ENCODE measurements at places on chromosomes 3 and 15. TPM values are rescaled to one million over a fixed set of nuclear protein-coding genes. Genes with fewer than 3 reads are reported as not detected.

The UTS2B gene
- total RNA-seq: 0.72 TPM

DNA sequence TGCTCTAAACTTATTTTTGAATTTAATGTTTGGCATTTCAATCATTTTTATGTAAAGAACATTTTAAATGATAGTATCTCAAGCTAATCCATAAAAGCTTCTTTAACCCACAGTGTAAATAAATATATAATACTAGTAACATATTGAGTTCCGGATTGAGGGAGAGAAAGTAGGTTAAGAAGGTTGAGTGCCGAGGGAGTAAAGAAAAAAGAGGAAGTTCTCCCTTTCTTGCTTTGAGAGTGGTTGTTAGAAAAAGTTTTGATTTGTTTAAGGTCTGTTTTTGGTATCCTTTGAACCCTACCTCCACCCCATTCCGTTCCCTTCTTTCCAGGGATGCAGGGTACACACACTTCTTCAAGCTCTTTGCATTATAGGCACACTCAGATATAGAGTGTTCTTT is 130.8 kb downstream of the VPS8 start:
- H3K36me3 ChIP-seq: 0 out of 2 replicates have a peak, but pooled peaks cover 2% of the 10 kb centered on the region
- DNase-seq: no peak
- H3K4me3 ChIP-seq: no peak overlapping the region
- H3K27me3 ChIP-seq: no peaks in the 10 kb centered on the region

DNA sequence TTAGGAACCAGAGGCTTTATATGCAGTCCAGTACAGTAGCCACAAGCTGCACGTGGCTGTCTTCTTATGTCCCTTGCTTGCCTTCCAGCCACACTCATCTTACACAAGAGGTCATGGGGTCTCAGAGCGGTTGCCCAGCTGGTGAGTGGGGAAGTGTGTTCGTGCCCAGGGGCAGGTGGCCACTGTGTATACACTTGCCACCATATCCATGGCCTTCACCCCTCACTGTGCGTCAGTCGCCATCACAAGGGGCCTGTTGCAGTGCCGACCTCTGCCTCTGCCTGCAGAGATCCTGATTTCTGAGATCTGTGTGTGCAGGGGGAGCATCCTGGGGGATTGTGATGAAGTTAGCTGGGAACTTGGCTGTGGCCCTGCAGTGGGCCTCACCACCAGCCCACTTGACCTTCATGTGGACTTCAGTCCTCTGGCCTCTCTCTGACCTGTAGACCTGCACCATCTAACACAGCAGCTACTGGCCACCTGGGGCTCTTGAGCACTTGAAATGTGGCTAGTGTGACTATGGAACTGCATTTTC is 43.1 kb upstream of the SACM1L start:
- H3K27me3 ChIP-seq: no peaks in the 10 kb centered on the region
- no peak overlapping the region for H3K4me3 ChIP-seq
- H3K4me1 ChIP-seq: peaks cover 49% of the 10 kb centered on the region
- peak overlapping the region; percentile 78 for H3K27ac ChIP-seq
- peaks cover 7% of the 10 kb centered on the region for H3K36me3 ChIP-seq
- DNase-seq: no peak

- H3K4me1 ChIP-seq: no peaks in the 10 kb centered on the region
- no peak for DNase-seq
- no peaks in the 10 kb centered on the region for H3K27me3 ChIP-seq
- no peak overlapping the region for H3K4me3 ChIP-seq
- H3K27ac ChIP-seq: no peak overlapping the region
These were observed 476.3 kb downstream of the EPHB1 start for GRCh38 chr3:135271177-135272025.

The GRAMD1C gene
- total RNA-seq: 5.0 TPM

- no peaks in the 10 kb centered on the region for H3K36me3 ChIP-seq
- no peak for DNase-seq
- H3K4me3 ChIP-seq: no peak overlapping the region
These were observed 214.8 kb downstream of the TBC1D2B start for GRCh38 chr15:77862651-77863104.

DNA sequence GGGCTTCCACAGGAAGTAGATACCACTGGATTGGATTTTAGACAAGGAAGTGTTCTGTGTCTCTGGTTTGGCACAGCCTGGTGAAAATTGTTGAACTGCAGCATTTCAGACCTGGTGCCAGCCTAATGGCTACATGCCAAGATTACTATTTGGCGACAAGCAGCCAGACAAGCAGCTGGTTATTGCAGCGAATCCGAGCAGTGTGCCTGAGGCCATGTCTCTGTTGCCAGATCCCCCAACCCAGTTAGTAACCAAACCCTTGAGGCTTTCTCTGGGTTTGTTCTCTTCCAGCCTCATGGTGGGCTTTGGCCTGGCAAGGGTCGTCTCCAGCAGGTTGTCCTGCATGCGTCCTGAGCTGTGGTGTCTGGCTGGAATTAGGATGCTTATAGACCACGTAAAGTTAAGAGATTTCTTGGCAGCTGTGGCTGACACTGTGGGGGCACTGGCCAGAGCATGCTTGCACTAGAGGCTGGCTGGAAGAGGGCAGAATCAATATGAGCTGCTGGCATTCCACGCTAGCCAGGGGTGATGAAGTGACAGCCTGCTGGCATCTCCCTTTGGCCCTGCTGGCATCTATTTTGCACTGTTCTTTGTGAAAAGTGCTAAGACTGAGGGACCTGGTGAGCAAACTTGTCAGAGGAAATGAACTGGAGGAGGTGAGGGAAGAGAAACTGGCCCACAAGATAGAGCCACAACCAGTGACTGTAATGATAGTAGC is 172.6 kb downstream of the RBMS3 start:
- no peak overlapping the region for H3K27ac ChIP-seq
- no peaks in the 10 kb centered on the region for H3K27me3 ChIP-seq
- H3K4me3 ChIP-seq: no peak overlapping the region
- H3K4me1 ChIP-seq: peaks cover 8% of the 10 kb centered on the region

DNA sequence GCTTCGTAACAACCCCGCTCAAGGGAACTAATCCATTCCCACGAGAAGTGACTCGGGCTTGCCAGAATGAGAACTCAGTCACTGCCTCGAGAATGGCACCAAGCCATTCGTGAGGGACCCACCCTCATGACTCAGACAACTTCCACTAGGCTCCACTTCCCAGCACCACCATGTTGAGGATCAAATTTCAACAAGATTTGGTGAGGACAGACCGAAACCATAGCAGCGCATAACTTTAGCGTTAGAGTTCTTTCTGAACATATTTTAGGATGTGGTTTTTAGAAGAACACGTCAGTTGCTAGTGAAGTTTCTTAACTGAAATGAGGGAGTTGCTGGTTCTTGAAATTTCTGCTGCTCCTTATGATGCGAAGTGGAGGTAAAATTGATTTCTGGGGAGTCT is 13.5 kb downstream of the PTPRG start:
- peak overlapping the region; percentile 64 for H3K27ac ChIP-seq
- no peaks in the 10 kb centered on the region for H3K27me3 ChIP-seq
- H3K36me3 ChIP-seq: no peaks in the 10 kb centered on the region

DNA sequence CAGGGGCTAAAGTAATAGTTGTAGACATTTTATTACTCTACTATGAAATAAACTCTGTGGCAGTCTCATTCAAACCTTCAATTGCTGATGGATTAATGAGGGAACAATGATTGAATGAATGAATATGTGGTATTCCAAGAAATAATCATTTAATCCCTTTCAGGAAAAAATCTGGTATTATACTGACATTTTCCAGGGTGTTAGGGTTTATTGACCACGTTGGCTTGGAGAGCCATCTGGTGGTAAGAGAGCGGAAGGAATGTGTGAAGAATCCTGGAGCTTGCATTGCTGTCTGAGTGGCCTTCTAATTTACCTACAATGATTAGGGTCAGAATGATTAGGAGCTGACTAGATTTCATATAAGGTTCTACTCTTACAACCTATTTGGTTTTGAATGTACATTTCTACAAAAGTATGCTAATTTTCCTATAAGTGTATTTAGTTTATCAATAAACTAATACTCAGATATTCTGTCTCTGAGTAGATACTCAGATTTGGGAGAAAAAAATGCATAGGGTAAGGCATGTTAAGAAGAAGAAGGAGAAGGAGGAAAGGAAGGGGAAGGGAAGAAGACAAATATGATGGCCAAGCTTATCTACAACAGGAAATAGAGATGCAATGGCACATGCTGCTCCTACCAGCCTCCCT is 249.9 kb downstream of the ROBO1 start:
- no peaks in the 10 kb centered on the region for H3K36me3 ChIP-seq
- H3K4me1 ChIP-seq: no peaks in the 10 kb centered on the region
- DNase-seq: peak; percentile 39
- no peak overlapping the region for H3K27ac ChIP-seq
- H3K4me3 ChIP-seq: no peak overlapping the region

- H3K4me1 ChIP-seq: peaks cover 2% of the 10 kb centered on the region
- no peak overlapping the region for H3K27ac ChIP-seq
- DNase-seq: no peak
- H3K27me3 ChIP-seq: no peaks in the 10 kb centered on the region
- no peaks in the 10 kb centered on the region for H3K36me3 ChIP-seq
- H3K4me3 ChIP-seq: no peak overlapping the region
These were observed 114.8 kb downstream of the WDR76 start for GRCh38 chr15:43941555-43941954.

DNA sequence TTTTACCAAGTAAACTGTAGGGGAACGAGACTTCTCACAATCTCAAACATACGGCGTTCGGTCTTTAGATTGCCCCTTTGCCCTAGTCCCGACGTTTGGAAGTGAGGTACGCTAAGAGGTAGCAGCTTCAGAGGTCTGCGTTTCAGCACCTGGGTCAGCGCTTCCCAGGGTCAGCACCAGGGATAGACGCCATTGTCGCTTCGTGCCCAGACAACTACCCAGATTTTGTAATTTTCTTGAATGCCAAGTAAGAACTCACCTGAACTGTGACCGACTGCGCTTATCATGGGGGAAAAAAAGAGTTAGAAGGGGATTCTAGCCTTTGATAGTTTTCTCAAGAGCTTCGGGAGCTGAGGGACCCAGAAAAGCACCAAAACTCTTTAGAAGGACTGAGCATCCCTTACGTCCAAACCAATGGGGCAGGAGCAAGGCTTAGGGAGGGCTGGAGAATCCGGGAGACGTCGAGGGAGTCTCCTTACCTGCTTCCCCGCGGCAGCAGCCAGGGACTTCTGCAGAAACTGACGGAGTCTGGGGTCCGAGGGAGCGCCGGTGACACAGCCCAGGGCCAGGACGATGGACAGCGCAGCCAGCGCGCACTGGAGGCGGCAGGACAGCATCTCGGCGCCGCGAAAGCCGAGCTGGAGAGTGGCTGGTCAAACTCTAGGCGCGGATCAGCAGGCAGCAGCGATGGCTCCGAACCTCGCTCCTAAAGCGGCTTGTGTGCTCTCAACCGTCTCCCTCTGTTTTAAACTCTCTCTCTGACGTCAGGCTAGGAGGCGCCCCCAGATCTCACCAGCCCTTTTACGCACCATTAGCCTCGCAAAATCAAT is at the start of gene SST:
TSS of gene SST (minus strand) at position 720 of the 830 bp plus-strand sequence. CDS start at position 617, 103 bp downstream.
- peak; percentile 47 for DNase-seq
- no peaks in the 10 kb centered on the region for H3K4me1 ChIP-seq
- no peak within 1 kb of the TSS for H3K4me3 ChIP-seq

The MOBP gene
- not detected for total RNA-seq

GRCh38 chr15:90132437-90132836 is 30.2 kb upstream of the IDH2 start:
- no peak for DNase-seq
- H3K4me1 ChIP-seq: no peaks in the 10 kb centered on the region
- no peak overlapping the region for H3K27ac ChIP-seq

The DUOXA2 gene
- not detected for total RNA-seq

The C2CD4A gene
- total RNA-seq: not detected

The CLN6 gene
- 6.5 TPM for total RNA-seq

DNA sequence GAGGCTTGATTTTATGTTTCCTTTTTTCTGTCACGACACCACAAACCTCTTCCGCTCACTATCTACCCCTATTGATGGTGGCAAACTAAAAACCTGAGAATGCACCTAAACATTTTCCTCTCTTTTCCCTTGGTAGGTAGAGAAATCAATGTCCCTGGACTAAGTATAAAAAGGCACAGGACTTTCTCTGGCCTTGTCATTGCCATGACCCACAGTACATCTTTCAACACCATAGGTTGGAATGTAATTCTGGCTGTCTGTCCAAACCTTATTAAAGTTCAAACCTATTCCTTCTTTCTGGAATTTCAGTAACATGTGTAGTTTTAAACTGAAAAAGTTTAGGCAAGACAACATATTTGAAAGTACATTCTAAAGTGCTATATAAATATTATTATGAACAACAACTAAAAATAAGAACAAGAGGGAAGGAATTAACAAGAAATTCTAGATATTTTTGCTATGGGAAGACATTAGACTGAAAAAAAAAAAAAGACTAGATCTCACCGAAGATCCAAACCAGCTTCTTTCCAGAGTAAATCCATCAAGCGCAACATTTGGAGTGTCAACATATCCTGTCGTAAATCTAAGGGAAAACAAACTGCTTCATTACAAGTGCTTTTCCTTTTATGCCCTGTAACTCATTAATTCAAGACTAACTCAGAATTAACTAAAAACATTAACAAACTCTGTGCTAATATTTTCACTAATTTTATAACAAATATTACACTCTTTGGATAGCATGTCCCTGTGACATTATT is 73.1 kb downstream of the FAIM start:
- 0 out of 2 replicates have a peak, but pooled peaks cover 2% of the 10 kb centered on the region for H3K36me3 ChIP-seq
- H3K4me3 ChIP-seq: no peak overlapping the region
- H3K4me1 ChIP-seq: peaks cover 2% of the 10 kb centered on the region
- DNase-seq: no peak
- H3K27me3 ChIP-seq: no peaks in the 10 kb centered on the region

DNA sequence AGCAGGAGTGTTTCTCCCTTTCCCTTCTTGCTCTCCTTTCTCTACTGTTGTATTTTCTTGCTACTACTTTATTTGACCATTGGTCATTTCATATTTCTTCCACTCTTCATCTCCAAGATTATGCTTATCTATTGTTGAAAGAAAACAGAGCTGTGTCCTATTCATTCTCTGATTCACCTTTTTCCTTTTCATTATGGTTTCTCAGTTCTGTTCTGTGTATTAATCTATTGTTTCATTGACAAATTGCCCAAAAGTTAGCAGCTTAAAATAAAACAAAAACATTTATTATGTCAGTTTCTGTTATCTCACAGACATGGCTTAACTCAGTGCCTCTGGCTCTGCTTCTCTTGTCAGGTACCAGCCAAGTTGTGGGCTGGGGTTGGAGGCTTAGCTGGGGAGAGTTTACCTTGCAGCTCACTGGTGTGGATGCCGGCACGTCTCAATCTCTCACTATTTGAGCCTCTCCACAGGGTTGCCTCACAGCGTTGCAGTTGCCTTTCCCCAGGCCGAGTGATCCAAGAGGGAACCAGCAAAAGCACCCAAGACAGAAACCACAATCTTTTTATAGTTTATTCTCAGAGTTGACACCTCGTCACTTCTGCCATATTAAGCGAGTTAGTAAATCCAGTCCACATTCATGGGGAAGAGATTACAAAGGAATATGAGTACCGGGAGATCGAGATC is 36.9 kb upstream of the FILIP1L start:
- no peaks in the 10 kb centered on the region for H3K27me3 ChIP-seq
- peaks cover 4% of the 10 kb centered on the region for H3K4me1 ChIP-seq
- DNase-seq: no peak
- no peak overlapping the region for H3K4me3 ChIP-seq

- peak overlapping the region; percentile 36 for H3K4me3 ChIP-seq
- no peaks in the 10 kb centered on the region for H3K27me3 ChIP-seq
- H3K4me1 ChIP-seq: peaks cover 29% of the 10 kb centered on the region
These were observed 8.7 kb upstream of the SEMA3B start for GRCh38 chr3:50260027-50260941.

Measured in IMR-90 (cell line).